ENCODE measurements at places on chromosomes 3 and 15.

DNA sequence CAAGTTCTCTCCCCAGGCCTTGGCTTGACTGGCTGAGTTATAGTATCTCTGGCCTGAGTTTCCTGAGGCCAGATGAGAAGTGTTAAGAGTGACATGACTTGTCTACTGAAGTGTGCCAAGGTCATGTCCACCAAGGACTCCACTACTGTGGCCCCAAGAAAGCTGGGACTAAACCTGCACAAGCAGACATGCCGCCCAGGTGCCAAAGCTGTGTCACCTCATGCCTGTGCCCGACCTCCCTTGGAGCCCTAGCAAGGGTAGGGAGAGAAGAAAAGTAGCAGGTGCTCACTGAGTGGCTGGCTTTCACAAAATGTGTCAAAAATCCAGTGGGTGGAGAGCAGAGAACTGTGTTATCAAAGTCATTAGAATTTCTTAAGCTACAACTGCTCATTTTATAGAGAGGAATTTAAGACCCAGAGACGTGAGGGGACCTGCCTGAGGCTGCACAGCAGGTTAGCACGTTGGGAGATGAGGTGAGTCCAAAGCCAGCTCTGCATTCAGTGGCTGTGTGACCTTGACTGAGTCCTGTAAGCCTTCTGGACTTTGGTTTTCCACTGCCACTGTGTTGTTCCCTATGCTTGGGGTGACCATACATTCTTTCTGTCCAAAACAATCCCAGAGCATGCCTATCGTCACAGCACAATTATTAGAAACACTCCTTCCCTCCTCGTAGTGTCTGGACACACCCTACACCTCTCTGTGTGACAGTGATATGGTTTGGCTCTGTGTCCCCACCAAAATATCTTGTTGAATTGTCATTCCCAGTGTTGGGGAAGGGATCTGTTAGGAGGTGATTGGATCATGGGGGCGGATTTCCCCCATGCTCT is 5.0 kb upstream of the LYSMD4 start:
- DNase-seq: no peak

DNA sequence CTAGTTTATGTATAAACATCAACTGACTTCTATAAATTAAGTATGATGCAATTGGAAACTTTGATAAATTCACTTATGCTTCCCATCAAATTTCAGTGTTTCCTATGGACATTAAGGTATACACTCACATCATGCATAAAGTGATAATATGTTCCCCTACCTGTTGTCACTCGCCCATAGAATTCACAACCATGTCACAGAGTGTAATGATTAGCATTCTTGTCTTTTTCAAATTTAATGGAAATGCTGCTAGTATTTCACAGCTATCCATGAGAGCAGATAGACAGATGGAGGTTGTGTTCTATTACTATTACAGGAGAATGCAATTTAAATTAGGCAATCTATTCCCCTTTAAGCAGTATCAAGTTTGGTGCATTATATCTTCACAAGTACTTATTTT is 984 bp downstream of the PLSCR4 start:
- no peak for DNase-seq

DNA sequence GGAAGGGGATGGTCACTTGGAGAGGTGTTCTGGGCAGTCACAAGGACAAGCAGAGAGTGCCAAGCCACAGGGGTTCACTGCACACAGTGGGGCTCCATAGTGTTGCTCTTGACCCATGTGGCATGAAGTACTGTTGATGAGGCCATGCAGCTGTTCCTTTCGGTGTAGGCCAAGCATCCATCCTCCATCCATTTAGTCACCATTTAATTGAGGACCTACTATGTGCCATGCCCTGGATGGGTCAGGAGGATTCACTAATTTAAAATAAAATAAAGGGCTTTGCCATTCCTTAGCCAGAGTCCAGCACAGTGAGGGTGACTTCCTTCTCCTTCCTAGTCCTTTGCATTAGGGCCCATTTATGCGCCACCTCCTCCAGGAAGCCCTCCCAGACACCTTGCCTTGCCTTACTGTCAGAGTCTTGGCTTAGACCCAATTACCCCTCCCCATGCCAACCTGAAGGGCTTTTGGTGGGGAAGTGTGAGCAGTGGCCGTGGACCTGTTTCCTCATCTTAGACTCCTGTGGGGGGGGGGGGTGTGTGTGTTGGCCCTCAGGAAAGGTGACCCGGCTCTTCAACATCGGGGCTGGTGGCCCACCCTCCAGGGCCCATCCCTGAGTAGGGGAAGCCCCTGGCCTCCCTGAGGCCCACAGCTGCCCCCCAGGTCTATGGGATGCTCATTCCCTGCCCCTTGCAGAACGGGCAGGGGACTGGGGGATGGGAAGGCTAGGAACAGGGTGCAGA is 25.6 kb downstream of the PSTPIP1 start:
- no peak for DNase-seq

- DNase-seq: no peak
These were observed 71.1 kb downstream of the CDAN1 start for GRCh38 chr15:42665827-42666226.

GRCh38 chr3:102936511-102937045 is 501.8 kb downstream of the ZPLD1 start:
- DNase-seq: no peak

- DNase-seq: no peak
These were observed 37.1 kb downstream of the PHC3 start for GRCh38 chr3:170144437-170144843.
